ENCODE measurements at places on chromosomes 11 and 22.
A peak's percentile ranks its signal among the peaks of the same experiment; 100 is the strongest.

DNA sequence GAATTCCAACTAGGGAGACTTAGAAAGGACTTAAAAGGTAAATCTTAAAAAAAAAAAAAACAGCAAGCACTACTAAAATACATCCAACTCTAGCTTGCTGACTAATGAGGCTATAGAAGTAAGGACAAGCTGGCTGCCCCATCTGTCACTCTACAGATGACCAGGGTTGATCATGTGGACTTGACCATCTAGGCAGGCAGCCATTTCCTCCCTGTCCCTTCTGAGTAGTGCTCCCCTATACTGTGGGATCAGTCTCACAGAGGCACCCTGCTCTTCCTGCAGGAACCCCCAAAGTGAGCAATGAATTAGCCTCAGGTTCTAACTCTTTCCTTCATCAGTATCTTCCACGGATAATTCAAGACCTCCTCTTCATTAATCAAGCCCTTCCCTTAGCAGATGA is 12.3 kb downstream of the SLC1A2 start:
- DNase-seq = no peak

DNA sequence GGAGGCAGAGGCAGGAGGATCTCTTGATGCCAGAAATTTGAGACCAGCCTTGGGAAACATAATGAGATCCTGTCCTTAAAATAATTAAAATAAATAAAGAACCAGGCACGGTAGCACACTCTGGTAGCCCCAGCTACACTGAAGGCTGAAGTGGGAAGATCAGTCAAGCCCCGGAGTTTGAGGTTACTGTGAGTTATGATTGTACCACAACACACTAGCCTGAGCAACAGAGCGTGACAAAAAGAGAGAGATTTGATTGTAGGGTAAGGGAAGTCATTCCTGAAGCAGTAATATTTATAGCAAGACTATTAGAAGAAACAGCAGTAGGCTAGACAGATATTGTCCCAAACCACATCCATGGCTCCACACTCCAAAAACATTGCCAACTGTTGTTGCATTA is 1408.4 kb upstream of the TENM4 start:
- no peak for DNase-seq

DNA sequence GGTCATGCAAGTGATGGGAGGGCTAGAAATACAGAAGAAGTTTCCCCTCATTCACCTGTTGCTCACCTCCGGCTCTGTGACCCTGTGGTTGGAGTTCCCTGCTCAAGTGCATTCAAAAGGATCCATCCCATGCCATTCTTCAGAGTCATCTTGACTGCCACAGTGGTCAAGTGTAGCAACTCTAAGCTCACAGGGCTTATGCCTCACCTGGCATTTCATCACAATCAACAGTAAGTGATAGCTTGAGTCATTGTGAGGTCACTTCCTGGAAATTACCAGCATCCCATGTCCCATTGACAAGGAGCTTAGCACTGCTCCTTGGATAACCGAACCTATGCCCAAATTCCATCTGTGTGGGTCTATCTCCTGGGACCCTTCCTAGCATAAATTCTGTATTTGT is 55.6 kb downstream of the OR4C45 start:
- DNase-seq = no peak

DNA sequence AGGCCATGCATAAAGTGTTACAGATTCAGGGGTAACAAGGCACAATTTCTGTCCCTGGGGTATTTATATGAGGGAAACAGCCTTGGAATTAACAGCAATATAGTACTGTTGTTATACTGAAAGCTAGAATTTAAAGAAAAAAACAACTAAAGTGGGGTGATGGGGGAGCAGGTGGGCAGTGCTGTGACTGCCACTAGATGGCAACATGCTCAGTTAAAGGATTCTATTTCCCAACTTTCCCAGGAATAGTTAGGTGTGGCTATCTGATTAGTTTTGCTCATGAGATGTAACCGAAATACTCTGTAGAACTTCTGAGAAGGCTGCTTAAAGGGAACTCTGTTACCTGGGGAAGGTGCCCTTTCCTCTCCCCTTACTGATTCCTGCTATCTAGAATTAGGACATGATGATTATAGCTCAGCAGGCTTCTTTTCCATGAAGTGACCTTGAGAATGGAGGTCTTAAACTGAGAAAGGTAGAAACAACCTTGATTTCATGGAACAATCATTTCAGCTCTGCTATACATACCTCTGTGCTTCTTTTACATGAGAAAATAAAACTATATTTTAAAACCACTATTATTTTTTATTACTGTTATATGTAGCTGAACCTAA is 102.6 kb downstream of the RELT start:
- no peak for DNase-seq

DNA sequence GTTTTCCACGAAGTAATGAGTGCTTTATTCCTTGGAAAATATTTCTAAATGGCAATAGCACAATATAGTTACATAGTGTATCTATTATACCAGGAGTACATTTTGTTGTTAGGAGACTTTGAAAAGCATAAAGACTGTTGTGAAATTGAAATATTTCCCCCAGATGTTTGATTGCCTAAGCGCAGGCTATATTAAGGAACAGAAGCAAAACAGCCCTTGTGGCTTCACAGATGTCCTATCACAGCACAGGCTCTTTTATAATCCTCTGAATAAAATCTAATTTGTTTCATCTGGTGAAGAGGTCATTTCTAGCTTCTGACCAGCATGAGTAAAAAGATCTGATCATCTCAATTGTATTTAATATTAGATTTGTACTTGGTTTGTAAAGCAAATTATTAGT is 48.2 kb downstream of the BSX start:
- no peak for DNase-seq

DNA sequence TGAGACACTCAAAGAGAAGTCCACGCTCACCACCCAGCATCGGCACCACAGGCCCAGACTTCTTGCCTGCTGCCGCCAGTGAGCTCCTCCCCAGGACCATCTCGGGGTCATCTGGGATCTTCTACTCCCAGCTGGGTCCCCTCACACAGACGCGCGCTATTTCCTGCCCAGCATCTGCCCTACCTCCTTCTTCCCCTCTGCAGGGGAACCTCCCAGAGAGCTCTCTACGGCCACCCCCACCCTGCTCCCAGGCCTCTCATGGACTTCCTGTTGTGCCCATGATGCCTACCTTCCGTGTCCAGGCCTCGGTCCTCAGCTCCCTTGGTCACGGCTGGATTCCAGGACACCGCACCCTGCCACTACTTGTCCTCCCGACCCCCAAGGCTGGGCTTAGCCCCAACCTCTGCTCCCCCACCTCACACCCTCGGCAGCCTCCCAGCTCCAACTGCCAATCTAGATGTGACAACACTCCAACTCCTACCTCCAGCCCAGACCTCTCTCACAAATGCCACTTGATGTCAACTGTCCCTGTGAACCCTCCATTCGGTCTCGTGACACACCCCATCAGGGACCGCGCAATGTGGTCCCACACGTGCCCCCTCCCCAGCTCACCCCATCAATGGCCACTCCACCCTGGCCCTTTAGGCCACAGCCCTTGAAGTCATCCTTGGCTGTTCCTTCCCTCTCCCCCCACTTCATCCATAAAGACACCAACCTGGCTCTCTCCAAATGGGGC is 45.3 kb downstream of the SGSM3 start:
- DNase-seq = no peak

- DNase-seq = no peak
Measured at GRCh38 chr22:48632646-48633246, 1194.9 kb downstream of the BRD1 start.

- no peak for DNase-seq
Measured at GRCh38 chr11:35748644-35749043, 86.1 kb downstream of the TRIM44 start.

GRCh38 chr22:30008401-30008800 is 71.9 kb upstream of the HORMAD2 start:
- DNase-seq = no peak

- DNase-seq = no peak
Measured at GRCh38 chr11:93236741-93237675, 39.2 kb upstream of the SLC36A4 start.

- no peak for DNase-seq
Measured at GRCh38 chr22:29302681-29303465, 3.6 kb upstream of the GAS2L1 start.

DNA sequence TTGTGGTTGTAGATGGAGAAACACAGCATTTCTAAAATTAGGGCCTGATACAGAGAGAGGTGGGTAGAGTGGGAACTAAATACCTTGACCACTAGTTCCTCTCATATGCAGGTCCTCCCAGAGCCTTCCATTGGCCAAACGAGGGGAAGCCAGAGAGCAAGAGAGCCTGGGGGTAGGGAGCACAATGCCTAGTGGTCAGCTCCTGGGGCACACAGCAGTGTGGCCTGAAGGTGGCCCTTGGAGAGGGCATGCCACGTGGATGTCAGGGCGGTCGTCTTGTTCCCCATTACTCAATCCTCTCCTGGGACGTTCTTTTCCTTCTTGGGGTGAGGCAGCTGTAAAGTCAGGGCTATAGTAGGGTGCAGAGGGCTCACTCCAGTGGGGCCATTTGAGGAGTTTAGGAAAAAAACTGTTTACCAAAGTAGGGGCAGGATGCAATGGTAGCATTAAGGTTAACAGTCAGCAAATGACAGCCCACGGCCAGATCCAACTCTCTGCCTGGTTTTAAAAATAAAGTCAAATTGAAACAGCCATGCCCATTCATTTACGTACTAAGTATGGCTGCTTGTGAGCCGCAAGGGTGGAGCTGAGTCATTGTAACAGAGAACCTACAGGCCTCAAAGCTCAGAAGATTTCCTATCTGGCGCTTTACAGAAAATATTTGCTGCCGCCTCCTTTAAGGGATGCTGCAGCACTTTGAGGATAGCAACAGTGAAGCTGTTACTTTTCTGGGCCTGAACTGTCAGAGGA is 7.6 kb downstream of the MYO18B start:
- no peak for DNase-seq

GRCh38 chr22:49956418-49956770 is 4.2 kb upstream of the PIM3 start:
- DNase-seq = no peak

DNA sequence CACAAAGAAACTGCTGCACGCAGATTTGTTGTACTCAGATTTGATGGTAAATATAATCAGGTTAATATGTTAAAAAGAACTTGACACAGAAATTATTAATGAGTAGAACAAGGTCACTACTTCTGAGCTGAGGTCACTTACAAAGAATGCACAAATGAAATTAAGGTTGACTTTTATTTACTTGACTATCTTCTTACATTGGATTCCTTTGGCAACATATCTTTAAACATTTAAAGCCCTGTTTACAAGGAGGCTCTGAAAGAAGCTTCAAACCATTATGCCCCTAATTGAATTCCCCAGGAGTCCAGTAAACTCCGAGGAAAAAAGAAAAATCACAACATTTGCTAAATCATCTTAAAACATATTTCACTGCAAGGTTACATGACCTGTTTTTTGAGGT is 245.5 kb downstream of the SOX6 start:
- DNase-seq = no peak

GRCh38 chr11:62560566-62561103 is 13.1 kb downstream of the EEF1G start:
- DNase-seq = peak; percentile 74

- DNase-seq = no peak
Measured at GRCh38 chr11:126193038-126193478, 18.4 kb downstream of the RPUSD4 start.

Data from memory B cell (primary cell).